CD4-positive, alpha-beta T cell treated with Interleukin-4 for 4 hours (primary cell): ENCODE measurements at places on chromosomes 5 and 9.

DNA sequence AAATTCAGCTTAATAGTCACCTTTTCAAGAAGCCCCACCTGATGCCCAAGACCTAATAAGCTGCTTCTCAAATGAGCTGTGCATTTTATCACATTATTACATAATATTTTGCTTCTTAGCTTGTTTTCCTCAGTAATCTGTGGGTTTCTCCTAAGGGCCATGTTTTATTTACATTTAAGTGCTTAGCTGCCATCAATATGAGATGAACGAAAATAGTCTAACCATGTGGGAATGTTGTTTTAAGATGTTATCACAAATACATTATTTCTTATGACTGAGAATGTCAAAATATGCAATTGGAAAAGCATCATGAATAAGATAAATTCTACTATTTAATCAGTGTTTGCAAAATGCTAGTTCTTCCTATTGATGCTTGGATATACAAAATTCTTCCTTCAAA is 10.1 kb downstream of the ARRDC3 start:
- no peak for DNase-seq

DNA sequence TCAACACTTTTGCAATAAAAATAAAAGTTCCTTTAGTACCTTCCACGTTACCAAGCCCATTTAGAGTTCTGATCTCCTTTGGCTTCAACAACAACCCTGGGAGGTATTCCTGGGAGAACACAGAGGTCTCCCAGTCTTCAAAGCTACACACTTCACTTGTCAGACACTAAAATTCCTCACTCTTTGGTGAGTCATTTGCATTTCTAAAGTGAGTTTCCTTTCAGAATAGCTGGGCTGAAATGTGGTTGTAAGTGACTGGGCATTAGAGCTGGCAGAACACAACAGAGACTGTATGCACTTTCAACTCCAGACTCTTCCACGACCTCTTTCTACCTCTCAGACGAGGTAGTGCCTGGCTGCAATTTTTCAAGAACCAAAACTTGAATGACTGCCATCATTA is 11.5 kb upstream of the F2RL1 start:
- no peak for DNase-seq

DNA sequence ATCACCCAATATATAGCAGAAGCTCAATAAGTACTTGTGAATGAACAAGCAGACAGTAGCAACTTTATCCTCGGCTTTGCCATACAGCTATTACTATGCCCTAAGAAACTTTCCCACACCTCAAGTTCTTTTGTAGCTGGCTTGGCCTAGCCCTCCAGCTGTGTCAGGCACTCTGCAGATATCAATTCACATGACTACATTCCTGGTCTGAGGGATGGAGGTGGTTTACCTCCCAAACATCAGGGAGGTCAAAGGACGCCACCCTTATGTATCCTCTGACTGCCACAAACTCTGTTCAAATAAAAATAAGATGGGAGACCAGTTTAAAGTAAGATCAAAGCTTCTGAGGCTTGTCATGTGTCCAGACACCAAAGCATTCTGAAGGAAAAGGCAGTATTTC is 416.3 kb downstream of the PIK3R1 start:
- DNase-seq = no peak

DNA sequence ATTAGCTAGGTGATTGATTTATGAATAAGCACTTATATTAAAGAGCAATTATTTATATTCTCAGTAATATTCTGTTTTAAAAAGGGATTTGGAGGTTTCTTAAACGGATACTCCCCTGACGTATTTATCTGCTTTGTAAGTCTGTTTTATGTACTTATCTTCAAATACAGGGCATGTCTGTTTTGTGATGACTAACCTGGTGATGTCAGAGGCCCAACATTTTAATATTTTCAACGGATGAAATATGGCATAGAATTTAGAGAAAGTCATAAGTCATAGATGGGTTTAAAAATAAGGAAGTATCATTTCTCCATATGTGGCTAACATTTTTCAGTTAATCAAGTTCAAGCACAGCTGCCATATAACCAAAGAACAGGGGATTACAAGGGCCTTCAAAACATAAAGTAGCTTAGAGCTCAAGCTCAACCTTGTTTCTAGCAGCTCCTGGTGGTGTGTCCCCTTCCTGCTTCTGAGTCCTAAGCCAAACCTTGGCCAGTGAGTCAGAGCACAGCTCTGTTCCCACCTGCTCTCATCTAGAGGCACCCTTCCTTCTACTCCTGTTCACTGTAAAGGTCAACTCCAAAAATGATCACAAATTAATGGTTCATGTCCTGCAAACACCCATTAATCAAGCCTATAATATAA is 131.4 kb downstream of the OXCT1 start:
- no peak for DNase-seq

GRCh38 chr5:133794771-133795415 is 173.5 kb downstream of the C5orf15 start:
- DNase-seq = no peak

GRCh38 chr5:131541071-131541470 is 94.0 kb downstream of the RAPGEF6 start:
- DNase-seq = no peak

DNA sequence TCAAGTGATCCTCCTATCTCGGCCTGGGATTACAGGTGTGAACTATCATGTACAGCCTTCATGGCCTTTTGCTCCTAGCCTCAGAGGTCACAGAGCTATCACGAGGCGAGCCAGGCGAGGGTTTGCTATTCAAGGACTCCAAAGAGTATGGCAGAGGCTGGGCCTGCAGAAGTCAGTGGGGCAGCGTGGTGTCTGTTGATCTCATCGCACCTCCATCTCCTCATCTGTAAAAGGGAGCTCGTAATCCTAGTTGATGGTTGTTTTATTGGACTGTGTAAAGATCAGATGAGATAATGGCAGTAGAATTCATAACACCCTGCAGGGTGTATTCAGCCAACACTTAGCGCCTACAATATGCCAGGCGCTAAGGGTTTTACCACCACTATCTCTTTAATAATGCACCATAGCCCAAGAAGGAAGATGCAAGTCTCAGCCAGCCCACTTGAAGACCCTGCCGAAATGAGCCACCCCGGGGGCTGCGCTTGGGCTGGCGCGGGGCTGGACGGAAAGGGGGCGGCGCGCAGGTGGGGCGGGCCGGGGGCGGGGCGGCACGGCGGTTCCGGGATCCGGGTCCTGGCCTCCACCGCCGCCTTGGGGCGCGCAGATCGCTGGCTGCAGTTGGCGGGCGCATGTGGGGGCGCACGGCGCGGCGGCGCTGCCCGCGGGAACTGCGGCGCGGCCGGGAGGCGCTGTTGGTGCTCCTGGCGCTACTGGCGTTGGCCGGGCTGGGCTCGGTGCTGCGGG is at the start of gene GALNT12:
GALNT12 (plus strand) TSS at position 601 of the 744 bp plus-strand sequence; CDS start at position 630, 29 bp downstream.
- DNase-seq = peak; percentile 42

DNA sequence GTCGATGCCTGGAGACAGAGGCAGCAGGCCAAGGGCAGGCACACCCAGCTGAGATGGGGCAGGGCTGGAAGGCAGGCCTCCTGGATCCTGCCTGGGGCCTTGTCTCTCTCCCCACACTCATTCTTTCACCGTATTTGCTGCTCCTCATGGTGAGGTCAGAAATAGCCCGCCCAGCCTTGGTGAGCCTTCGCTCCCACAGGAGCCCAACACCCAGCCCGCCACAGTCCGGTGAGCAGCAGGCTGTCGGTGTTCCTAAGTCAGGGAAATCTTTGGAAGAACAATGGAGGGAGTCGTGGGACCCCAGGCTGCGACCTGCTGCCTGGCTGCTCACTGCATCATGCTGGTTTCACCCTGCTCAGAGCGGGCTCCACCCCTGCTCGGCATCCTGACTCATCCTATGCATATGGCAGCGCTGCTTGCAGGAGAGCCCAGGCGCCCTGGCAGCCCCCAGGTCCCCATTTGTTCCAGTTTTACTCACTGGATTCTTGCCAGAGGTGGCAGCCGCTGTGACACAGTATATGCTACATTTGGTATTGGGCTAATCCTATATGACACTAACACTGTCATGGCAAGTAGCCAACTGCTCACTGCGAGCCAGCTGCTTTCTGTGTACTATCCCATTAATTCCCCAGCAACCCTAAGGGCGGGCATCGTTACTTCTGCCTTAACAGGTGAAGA is 53.2 kb upstream of the NCS1 start:
- DNase-seq = no peak

- DNase-seq = no peak
Observed at GRCh38 chr5:159543326-159543725, 213.0 kb upstream of the IL12B start.
